ENCODE measurements at places on chromosomes 12 and 14.

DNA sequence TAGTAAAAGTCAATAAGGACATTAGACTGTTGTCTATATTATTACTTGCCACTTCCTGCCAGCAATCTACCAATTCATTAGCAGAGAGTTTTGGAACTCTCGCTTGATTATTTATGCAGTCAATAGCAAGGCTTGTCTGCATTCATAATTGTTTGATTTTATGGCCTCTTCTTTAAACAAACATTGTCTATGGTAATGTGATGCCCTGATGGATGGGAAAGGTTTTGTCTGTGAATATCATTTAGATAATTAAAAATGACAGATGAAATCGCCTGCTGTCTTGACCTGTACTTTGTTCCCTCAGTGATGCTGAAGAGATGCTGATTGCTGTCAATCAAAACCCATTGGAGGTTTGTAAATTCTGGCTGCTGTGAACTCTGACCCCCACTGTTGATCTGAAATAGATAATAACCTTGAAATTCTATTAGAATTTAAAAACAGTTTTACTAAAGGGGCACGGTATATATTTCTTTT lies 455.3 kb downstream of the NPAS3 start:
- no peak for DNase-seq

DNA sequence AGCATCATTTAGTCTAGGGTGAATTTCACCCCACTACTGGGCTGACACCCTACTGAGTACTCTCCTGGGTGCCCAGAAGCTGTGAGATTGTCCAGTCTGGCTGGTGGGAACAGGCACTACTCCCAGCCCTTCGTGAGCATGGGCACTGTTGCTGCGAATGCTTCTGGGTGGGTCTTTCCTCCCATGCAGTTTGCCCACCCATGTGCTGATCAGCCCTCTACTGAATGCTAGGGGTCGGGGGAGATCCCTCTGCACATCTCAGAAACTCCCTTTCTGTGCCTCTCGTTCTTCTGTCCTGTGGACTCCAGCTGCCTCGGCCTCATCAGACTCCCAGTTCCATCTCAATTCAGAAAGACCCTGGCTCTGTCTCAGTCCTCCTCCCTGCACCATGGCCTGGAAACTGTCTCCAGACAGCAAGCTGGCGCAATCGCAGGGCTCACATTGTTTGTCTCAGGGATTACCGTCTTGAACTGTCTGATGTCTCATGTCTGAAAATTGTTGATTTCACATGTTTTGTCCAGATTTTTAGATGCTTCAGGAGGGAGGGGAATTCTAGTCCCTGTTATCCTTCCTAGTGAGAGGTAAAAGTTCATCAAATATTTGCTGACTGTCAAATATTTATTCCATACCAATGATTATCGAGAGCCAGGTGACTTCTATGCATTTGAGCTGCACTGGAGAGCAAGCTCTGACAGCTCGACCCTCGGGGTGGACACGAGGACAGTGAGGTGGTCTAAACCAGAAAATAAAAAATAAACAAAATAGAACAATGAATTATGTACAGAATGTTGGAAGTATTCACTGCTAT lies 316.6 kb upstream of the RTL1 start:
- no peak for DNase-seq

GRCh38 chr12:124678421-124678893 lies 111.0 kb upstream of the NCOR2 start:
- DNase-seq, result no peak

- DNase-seq, result no peak
These were observed 165.0 kb downstream of the SRGAP1 start for GRCh38 chr12:64009321-64010068.

- no peak for DNase-seq
These were observed 6.7 kb downstream of the LRTM2 start for GRCh38 chr12:1826867-1827705.

- DNase-seq, result no peak
These were observed 46.6 kb downstream of the CFAP251 start for GRCh38 chr12:121964813-121965643.

GRCh38 chr12:47808574-47809365 lies 10.9 kb downstream of the HDAC7 start:
- no peak for DNase-seq

- DNase-seq, result peak; percentile 52
These were observed 10.5 kb upstream of the ZDHHC22 start for GRCh38 chr14:77151918-77152588.

GRCh38 chr12:112149596-112149995 lies 24.2 kb downstream of the TRAFD1 start:
- DNase-seq, result no peak

GRCh38 chr14:35121026-35121886 lies 534 bp downstream of the PPP2R3C start:
- DNase-seq, result no peak

DNA sequence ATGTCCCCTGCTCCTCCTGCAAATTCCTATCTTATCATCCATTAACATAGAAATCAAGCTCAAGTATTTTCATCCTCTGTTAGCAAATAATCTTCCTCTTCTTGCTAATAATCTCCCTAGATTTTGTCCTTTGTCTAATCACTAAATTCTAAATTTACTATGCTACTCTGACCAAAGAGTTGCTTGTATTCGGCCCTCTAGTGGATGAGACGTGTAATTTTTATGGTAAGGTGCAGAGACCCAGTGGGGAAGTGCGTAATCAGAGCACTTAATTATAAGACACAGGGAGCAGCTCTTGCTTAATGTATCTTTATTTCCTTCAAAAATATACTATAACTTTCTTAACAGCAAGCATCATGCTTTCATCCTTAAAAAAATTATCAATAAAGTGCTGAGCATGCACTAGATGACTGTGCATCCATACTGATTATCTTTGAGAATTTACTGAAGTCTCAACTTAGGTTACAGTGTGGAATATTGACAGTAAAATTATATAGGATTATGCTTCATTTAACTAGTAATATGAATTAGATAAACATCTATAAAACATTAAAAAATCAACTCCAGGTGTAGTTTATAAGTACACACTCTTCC lies 212.6 kb downstream of the SLC16A7 start:
- DNase-seq, result peak; percentile 15

- no peak for DNase-seq
These were observed 17.3 kb downstream of the NFKBIA start for GRCh38 chr14:35387219-35387618.

- DNase-seq, result no peak
These were observed 30.9 kb downstream of the NT5DC3 start for GRCh38 chr12:103810111-103810510.

DNA sequence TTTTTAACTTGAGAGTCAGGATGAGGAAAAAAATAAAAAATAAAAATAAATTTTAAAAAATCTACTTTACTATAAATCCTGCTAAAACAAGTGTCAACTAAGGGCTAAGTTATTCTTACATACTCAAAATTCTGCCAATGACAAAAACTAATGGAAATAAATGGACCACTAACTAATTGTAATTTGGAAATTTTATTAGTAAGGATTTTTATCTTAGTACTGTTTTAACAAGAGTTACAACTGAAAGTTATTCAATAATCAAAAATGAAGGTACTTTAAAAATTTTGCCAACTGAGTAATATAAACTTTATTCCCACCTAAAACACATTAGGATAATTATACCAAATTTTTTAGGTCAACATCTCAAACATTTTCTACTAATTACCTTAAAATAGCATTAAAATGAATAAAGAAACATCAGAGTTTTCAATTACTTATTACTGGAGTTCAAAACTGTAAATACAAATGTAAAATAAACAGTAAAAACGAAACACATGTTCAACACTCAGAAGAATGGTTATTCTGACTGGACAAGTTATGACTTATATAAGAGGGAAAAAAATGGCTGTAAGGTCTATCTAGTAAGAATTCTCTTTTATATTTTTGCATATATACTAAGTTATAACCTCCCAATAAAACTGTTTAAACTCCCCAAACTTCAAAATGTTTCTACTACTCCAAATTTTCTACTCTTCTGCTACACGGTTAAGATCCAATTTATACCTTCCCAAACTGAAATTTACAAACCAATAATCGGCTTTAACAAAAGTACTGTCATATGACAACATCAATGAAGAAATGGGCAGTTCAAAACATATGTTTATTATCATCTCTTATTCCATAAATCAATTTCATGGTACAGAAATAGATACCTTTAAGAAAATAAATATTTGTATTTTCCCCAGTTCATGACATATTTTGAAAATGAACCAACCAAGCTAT lies 2.7 kb downstream of the HECTD1 start:
- DNase-seq, result no peak

DNA sequence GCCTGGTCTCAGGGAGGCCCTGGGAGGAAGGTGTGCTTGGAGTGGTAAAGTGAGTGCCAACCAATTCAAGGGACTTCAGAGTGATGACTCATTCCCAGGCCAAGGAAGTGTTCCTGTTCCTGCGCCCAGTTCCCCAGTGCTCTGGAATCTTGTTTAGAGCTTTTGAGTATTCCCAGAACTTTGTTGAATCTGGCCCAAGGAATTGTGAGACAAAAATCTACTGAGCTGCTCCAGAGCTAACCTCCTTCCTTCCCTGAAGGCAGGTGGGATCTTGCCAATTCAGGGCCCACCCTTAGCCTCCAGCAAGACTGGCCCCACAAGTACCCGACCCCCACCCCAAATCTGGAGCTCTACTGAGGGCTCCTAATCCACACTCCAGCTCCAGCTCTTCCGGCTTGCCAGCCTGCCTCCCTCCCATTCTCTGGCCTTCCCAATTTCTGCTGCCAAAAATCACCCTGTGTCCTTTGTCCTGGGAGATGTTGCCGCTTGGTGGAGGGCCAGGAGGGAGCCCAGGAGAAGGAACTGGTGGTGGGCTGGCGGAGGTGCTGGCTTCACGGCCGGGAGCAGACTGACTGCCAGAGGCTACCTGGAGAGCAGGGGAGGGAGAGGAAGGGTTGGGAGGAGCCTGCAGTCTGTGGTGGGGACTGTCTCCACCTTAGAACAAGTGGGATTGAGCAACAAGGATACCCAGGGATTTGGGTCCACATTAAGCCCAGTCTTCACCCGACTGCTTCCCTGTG lies 2.0 kb upstream of the ATN1 start:
- peak; percentile 78 for DNase-seq

- DNase-seq, result no peak
These were observed 1.0 kb downstream of the TUNAR start for GRCh38 chr14:95877633-95878032.

Data from NCI-H446 treated with DMSO at 0.1 percent for 48 hours (cell line).